ENCODE measurements at places on chromosomes 7 and 10.

GRCh38 chr10:23364378-23364777 is 19.8 kb upstream of the C10orf67 start:
- DNase-seq = no peak

DNA sequence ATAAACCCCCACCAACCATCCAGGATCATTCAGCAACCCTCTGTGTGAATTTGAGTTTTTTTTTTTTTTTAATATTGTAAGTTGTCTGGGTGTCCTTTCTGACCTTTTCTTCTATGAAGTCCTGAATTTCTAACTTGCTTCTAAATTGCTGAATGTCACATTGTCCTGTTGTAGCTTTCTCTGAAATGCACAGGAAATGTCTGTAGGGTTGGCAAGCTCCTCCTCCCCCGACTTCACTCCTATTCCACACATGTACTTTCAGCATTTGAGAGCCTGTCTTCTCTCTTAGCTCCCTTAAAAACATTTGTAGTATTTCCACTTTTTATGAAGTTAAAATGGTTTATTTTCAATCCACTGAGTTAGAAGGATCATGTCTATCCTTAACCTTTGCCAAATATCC is 3.3 kb upstream of the CNNM2 start:
- no peak for DNase-seq

DNA sequence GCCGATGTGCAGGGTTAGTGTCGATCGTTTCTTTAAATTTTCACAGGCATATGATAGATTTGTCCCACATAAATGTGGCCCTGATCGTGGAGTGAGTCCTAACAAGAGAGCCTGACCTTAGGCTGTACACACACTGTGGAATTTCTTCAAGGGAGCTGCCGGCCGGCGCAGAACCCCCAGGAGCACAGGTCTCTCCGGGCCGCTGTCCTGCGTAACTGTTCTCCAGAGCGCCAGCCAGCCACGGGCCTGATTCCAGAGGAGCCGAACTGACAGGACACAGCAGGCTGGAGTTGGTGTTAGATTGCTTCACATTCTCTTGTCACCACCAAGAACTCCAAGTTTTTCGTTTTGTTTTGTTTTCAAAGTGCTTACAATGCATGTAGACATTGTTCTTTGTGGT is 37.3 kb downstream of the SHH start:
- DNase-seq = no peak

DNA sequence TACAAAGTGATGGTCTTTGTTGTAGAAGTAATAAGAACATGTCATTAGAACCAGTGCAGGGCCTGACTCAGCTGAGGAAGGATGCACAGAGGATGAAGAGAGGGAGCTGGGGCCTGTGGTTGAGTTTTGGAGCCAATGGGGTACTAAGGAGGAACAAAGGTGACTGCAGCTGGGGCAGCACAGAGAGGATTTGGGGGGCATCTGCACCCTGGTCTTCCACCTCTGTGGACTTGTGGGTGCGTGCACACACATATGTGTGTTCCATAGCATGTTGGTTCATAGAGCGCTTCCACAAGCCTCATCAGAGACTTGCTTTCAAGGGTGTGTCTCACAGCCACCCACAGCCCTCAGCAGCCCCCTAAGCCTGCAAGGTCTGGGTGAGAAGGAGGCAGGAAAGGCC is 650.3 kb upstream of the MGMT start:
- DNase-seq = no peak

GRCh38 chr7:5296015-5296610 is 13.4 kb downstream of the SLC29A4 start:
- DNase-seq = no peak

DNA sequence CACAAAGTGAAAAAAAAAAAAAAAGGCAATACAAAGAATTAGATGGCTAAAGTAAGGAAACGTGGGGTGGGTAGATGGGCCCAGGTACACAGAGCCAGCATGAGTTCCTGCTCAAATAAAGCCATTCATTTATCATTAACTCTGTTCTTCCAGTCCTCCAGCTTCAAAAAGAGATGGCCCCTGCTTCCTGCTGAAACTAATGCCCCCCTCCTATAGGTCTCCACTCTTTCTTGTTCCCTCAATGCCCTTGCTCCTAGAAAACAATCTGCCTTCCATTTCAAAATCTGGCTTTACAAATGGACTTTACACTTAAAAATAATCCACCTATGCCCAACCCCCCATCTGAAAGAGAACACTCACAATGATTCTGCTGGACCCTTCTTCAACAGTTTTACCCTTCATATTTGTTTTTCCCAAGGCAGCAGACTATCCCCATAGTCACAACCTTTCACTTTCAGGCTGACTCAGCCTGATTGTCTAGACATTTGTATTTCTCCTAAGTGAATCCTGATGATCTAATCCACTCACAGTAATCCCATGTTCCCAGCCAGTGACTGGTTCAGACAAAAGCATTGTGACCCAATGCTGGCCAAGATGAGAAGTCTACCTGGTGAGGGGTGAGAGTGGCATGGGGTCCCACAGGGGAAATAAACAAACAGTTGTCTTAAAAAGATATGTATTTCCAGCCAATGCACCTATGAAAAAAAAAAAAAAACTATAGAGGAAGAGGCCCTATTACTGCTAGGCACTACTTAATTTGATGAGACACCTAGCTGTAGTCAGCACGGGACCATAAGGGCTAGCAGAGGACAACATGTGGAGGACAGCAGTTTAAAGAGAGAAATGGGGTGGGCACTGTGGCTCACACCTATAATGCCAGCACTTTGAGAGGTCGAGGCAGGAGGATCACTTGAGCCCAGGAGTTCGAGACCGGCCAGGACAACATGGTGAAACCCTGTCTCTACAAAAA is 74.6 kb upstream of the GRID1 start:
- DNase-seq = no peak

DNA sequence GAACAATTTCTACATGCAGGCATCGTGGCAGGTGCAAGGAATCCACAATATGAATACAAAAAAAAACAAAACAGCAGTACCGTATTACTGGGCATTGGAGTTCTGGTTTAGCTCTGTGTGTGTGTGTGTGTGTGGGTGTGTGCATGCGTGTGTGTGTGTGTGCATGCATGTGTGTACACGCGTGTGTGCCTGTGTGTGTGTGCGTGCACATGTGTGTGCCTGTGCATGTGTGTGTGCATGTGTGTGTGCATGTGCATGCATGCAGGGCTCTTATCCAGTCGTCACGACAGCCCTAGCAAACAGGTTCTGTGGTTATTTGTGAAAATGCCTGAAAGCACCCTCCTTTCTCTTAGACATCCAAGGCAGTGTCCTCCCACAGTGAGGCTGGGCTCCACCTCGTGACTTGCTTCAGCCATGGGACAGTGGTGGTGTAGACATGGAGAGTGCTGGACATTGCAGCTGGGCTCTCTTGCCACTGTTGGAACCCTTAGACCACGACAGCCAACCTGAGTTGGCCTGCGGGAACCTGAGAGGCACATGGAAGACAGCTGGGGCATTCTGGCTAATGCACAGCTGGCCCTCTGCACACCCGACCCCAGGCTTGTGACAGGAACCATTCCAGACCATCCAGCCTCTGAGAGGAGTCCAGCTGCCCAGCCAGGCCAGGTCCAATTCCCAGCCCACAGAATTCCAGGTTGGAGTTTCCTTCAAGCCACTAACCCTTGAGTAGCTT is 173.4 kb upstream of the SHH start:
- DNase-seq = peak; percentile 4
